NCI-H69 (cell line): ENCODE measurements at places on chromosomes 13 and 19.

DNA sequence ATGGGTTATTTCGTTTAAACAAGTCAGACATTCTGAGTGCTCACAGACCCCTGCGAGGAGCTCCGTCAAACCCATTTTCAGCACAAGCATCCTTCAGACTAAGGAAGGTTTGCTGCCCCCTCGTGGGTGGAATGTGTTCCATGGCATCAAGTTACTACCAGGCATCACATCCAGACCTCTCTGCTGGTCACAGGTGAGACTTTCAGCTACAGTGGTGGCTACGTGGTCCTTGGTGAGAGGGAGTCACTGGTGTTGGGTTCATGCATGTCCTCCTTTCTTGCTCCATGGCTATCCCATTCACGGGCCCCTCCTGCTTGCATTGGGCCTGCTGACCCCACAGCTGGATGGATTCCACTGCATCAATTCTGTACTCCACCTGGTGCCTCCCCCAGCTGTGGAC is 9.1 kb upstream of the LILRB5 start:
- DNase-seq = peak; percentile 73

DNA sequence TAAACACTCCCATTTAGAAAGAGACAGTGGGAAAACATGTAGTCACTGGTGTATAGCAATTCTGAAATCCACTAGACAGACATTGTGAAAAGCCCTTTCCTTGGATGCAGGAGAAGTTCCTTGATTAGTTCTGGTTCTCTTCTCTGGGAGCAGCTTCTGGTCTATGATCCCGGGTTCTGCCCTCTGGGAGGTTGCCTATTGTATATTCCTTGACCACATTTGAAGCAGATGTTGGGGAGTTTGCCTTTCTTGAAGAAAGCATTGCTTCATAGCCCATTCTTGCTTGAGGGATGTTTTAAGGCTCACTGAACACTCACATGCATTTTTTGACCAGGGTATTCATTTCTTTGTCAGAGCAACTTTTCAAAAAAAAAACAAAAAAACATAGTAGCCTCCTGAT is 211.9 kb downstream of the NDFIP2 start:
- DNase-seq = no peak

GRCh38 chr13:24083722-24084421 is 76.6 kb upstream of the SPATA13 start:
- DNase-seq = peak; percentile 29

DNA sequence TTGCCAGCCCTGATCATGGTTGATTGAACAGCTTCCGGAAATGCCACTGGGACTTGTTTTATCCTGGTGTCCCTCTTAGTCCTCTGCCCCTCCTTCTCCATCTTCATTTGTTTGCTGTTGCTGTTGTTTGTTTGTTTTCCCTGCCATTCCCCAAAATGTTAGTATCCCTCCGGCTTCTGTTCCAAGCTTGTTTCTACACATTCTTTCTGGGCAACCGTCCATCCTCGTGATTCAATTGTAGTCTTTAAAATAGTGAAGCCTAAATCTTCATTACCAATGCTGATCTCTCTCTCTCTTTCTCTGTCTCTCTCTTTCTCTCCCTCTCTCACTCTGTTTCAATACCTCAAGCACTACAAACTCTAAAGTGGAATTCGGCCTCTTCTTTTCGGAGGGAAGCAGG is 649.3 kb upstream of the ARGLU1 start:
- DNase-seq = peak; percentile 71

DNA sequence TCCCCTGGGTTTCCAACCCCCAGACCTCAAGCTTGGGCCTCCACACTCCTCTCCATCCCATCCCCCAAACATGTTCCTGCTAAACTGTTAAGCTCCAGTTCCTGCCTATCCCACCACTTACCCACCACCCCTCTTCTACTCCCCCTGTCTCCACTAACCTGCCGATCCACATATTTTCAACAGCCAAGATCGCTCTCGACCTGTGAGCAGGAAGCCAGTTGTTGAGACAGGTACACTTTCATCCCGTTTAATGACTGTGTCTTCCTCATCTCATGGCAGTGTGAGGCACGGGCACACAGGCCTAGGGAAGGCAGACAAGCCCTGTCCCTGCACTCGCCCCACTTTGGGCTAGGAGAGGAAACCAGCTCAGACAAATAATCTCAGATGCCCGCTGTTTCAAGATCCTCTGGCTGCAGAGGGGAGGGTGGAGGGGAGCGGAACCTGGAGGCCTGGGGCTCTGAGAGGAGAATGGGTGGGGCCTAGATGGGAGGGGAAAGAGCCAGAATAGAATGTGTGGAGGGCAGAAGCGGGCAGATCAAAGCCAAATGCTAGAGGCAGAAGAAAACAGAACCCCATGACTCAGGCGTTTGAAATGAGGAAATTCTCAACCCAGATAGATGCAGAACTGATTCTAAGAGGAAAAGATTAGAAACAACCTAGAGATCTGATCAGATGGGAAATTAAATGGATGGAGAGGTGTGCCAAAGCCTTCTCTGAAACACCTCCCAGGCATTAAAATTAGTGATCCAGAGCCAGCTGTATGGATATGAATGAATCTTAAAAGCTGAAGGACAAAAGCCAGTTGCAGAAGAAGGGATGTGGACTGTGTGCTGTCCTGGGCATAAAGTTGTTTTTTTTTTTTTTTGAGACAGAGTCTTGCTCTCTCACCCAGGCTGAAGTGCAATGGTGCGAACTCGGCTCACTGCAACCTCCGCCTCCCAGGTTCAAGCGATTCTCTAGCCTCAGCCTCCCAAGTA is 16.9 kb upstream of the CYP2S1 start:
- no peak for DNase-seq
